ENCODE measurements at places on chromosomes 3 and 15.

DNA sequence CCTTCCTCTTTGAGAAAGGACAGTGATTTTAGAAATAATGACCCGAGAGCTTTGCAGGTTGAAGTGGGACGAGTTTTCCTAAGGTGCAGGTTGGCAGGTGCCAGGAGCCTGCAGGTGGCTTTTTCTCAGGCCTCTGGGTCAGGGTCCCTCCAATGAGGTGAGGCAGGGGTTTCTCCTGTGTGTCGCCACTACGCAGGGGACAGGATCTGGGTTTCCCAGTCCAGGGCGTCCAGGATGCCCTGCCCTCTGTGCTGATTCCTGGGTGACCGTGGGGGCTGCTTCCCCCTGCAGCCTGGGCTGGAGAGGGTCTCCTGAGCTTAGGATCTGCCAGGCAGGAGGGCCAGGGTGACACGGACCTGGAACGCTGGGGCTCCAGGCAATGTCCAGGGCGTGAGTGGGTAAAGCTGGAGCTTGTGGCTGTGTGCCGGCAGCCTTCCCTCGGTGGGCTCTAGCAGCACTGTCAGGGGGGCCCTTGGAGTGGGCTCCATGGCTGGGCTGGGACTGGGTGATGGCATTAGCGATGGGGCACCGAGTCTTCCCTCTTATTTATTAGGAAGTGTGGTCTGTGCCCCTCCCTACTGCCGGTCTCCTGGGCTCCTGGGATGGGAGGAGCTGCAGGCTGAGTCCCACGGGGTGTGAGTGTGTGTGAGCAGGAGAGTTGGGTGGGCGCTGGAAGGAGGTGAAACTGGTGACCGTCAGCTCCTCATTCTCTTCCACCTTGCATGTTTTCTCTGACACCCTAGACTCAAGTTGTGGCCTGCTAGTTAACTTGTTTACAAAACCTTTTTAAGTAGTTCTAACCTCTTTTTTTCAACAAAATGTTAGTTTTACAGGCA, 1.8 kb downstream of the APBA2 start:
- no peak for DNase-seq

- no peak for DNase-seq
Measured at GRCh38 chr15:31352339-31352751, 25.7 kb downstream of the KLF13 start.

DNA sequence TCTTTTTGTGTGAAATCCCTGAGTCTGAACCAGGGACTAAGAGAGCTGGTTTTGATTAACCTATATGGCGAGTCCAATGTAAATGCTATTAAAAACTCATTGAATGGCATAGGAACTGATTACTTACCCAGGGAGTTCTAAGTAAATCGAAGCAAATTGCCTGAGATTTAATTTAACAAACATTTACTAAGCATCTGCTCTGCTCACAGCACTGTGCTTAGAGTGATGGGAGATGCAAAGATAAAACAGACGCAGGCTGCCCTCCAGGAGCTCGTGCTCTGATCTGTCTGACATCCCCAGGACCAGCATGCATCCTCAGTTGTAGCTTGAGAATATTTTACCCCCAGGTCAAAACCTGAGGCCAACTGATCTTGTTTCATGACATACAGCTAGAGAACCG, 247.9 kb downstream of the NR2F2 start:
- DNase-seq: no peak

DNA sequence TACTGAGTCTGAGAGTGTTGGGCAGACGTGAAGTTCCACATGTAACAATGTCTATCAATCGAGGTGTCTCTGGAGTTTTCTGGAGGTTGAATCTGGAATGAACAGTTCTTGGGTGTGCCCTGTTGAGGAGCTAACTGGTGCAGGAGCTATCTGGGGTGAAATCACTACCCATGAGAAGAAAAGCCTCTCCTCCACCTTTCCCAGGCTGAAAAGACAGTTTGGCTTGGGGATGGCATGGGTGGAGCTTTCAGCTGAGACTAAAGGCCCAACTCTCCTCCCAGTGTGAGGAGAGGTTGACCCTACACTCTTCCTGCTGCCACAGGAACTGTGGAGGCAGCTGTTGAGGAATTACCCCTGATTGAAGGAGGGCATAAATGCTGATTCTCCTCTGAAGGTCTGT, 54.4 kb upstream of the LRRFIP2 start:
- no peak for DNase-seq

DNA sequence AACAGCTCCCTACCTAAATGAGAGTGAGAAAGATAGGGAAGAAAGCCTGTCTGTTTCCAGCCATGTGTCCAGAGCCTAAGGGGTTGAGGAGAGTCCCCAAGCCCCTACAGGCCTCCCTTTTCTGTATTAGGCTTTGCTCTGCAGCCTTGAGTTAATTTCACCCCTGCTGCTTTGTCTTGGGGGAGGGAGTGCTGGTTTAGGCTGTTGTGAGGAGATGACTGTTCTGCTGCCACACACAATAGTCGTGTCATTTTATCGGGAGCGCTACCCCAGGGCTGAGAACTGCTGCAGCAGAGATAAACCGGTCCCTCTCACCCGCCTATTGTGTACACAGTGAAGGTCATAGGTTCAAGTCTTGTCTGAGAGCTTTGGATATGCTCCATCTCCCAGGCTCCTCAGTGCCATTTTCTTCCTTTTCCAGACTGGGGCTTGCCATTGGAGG, 1.4 kb downstream of the ZNF609 start:
- DNase-seq: peak; percentile 21

DNA sequence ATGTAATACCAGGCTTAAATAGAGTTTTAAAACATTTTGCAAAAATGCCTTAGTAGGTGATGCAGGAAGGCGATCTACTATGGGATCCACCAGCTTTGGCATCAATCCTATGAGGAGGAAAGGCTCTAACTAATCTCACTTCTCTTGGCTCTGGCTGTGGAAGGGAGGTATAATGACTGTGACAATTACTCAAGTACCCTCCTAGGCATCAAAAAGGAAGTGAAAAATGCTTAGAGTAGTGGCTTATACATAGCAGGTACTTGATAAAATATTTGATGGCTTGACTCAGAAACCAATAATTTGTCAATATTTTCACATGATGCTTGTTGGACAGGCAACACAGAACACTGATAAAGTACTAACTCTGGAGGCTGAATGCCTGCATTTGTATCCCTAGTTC, 34.1 kb upstream of the SERPINI2 start:
- DNase-seq: no peak

- DNase-seq: peak; percentile 37
Measured at GRCh38 chr3:196016485-196016884, 65.4 kb downstream of the TFRC start.

- no peak for DNase-seq
Measured at GRCh38 chr15:100780208-100780800, 99.3 kb upstream of the ALDH1A3 start.

DNA sequence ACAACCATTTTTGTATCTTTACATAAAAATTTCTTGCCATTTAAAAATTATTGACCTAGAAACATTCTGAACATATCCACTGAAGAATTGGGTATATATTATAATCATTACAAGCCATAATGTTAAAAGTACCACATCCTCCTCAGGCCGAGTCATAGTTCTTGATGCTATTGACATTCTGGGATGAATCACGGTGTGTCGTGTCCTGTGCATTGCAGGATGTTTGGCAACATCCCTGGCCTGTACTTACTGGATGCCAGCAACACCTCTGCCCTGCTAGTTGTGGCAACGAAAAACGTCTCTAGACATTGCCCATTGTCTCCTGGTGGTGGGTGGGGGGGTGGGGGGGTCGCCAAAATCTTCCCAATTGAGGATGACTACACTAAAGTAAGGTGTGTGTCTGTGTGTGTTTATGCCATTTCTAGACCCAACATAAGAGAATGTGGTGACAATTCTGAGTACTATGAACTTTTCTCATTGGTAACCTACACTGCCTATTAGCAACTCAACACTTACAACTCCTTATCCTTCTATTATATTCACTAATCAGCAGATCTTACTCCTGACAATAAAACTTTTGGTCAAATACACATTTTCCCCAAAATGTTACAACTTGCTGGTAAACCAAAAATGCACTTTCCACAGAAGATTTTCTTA, 471.6 kb downstream of the FOXP1 start:
- peak; percentile 93 for DNase-seq
